ENCODE measurements at places on chromosomes 2 and 18. TPM values are rescaled to one million over a fixed set of nuclear protein-coding genes. Genes with fewer than 3 reads are reported as not detected.

GRCh38 chr18:59569390-59569791 lies 127.8 kb downstream of the CCBE1 start:
- no peak for DNase-seq

ITGA6 gene
- total RNA-seq: 47.0 TPM

DNA sequence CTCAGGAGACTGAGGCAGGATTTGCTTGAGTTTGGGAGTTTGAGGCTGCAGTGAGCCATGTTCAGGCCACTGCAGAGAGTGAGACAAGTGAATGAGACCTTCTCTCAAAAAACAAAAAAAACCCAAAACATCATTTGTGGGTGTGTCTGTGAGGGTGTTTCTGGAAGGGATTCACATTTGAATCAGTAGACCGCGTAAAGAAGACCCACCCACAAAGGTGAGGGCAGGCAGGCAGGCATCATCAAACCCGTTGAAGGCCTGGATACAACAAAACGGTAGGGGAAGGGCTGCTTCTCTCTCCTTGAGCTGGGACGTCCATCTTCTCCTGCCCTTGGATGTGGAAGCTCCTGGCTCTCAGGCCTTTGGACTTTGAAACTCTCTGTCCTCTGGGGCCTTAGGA lies 25.4 kb downstream of the CDKL4 start:
- DNase-seq: no peak

DNA sequence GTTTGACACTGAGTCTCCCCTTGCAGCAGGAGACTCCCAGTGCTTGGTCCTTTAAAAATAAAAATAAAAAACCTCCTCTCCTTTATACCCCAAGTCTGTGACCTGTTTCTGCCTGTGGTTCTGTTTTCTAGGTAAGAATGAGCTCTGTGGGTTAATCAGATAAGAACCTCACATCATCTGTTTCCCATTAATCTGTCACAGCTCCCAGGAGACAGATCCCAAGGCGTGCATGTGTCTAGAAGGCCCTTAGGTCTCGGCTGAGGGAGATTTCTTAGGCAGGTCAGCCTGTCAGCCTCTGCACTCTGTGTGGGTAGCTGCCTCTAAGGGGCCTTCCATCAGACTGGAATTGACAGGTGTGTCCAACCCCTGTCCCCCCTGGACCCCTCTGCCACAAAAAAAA lies 80.7 kb downstream of the FHOD3 start:
- no peak for DNase-seq

KIF1A gene
- 27.4 TPM for total RNA-seq

GRCh38 chr2:182186132-182186735 lies 200.6 kb downstream of the PPP1R1C start:
- no peak for DNase-seq

DNAH7 gene
- 0.44 TPM for total RNA-seq

GRCh38 chr2:225600865-225601264 lies 201.4 kb downstream of the NYAP2 start:
- no peak for DNase-seq
